NCI-H1048 (cell line): ENCODE measurements at places on chromosomes 7 and 10.

DNA sequence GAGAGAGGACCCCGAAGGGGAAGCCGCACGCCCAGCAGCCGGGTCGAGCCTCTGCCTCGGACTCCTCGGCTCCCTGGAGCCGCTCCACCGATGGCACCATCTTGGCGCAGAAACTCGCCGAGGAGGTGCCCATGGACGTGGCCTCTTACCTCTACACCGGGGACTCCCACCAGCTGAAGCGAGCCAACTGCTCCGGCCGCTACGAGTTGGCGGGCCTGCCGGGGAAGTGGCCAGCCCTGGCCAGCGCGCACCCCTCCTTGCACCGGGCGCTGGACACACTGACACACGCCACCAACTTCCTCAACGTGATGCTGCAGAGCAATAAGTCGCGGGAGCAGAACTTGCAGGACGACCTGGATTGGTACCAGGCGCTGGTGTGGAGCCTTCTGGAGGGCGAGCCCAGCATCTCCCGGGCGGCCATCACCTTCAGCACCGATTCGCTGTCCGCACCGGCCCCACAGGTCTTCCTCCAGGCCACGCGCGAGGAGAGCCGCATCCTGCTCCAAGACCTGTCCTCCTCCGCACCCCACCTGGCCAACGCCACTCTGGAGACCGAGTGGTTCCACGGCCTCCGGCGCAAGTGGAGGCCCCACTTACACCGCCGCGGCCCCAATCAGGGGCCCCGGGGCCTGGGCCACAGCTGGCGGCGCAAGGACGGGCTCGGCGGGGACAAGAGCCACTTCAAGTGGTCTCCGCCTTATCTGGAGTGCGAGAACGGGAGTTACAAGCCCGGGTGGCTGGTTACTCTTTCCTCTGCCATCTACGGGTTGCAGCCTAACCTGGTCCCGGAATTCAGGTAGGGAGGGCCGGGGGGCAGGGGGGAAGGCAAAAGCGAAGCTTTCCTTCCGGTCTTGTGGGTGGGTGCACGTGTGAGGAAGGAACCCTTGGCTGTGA is 973 bp downstream of the GPR158 start:
- DNase-seq = no peak

DNA sequence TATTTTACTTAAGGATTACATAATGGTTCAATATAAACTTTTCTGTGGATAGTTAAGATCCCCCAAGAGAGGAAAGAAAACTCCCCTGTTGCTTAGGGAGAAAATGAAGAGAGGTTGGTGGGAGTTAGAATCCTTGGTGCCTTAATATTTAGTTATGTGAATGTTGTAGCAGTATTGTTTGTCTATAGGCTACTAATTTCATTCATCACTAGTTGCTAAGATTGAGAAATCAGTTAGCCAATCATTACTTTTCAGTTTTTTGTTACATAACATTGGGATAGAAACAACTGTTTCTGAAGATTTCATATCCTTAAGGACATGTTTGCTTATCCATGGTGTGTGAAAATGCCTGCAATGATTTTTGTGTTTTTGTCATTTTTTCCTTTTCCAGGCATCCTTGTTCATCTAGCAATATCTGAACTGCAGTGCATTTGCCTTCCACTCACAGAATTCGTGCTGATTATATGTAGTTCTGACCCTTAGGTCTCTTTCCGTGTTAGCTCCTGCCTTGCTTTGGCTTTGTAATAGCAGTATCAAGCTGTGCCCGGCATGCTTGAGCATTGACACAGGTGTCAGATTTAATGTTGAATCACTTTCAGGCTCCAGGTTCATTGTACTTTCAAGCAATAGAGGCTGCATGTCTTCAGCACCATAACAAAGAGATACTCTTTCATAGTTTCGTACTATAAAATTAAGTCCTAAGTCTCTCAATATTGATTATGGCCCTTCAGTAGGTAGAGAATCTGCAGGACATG is 85.0 kb downstream of the PODXL start:
- no peak for DNase-seq

DNA sequence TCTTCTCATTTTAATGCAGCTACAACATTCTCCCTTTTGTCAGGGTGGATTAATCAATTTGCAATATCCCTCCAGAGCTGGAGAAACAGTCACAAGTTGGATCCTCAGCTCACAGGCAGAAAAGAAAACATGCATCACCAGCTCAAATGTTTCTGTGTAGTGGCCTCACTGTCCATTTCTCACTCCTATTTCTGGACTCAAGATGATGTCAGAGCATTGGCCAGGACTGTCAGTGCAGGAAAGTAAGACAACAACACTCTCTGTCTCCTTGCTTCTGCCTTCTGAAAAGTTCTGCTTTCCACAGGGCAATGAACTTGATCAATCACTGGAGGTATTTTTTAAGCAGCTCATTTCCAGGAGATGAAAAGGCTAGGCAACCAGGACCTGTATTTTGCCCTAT is 8.2 kb upstream of the SVIL start:
- no peak for DNase-seq

- DNase-seq = no peak
These were observed 75.2 kb downstream of the PARD3 start for GRCh38 chr10:34739915-34740314.

- DNase-seq = no peak
These were observed 314.3 kb downstream of the HPSE2 start for GRCh38 chr10:98921316-98921715.

DNA sequence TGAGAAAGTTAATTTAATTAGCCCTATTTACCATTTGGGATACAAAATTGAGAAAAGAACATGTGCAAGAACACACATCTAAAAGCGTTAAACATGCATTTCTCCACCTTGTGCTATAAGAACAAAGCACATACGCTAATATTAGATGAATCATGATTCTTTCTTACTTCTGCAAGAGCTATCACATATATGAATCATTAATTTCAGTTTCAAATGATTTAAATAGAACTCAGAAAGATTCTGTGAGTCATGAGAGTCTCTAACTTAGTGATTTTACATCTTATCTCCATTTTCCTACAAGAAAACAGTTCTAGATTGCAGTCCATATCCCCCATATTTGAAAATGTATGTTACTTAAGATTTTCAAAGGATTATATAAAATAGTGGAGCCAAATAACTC is 173.9 kb downstream of the RNLS start:
- DNase-seq = no peak

DNA sequence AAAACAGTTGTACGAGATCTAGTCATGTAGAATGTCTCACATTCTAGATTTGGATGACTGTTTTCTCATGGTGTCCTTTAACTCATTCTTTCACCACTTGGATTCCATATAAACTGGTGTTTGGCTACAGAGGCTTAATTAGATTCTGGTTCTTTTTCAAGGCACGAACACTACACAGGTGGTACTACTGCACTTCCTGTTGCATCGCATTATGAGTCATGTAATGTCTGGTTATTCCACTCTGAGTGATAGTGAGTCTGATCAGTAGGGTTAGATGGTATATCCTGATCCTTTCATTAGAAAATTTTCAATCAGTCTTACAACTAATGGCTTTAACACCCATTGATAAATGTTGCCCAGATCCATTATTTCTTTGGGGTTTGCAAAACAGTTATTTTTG is 11.2 kb upstream of the AKAP9 start:
- no peak for DNase-seq

GRCh38 chr7:123665157-123665556 is 9.5 kb downstream of the LMOD2 start:
- DNase-seq = no peak

DNA sequence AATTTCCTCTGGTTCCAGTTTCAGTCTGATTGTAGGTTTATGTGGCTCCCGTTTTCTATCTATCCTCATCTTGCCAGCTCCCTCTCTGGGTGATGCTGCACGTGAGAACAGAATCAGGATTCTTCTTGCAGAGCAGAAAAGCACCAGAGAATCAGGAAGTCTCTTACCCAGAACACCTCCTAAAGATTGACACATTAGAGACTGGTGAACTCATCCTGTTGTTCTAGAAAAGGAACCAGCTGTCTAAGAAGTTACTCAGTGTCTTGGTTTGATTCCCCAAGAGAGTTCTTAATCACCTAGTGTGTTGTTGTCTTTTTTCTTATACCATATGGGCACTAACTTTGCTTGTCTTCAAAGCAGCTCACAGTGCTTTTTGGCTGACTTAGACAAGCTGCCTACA is 152.4 kb downstream of the DGKI start:
- DNase-seq = no peak

DNA sequence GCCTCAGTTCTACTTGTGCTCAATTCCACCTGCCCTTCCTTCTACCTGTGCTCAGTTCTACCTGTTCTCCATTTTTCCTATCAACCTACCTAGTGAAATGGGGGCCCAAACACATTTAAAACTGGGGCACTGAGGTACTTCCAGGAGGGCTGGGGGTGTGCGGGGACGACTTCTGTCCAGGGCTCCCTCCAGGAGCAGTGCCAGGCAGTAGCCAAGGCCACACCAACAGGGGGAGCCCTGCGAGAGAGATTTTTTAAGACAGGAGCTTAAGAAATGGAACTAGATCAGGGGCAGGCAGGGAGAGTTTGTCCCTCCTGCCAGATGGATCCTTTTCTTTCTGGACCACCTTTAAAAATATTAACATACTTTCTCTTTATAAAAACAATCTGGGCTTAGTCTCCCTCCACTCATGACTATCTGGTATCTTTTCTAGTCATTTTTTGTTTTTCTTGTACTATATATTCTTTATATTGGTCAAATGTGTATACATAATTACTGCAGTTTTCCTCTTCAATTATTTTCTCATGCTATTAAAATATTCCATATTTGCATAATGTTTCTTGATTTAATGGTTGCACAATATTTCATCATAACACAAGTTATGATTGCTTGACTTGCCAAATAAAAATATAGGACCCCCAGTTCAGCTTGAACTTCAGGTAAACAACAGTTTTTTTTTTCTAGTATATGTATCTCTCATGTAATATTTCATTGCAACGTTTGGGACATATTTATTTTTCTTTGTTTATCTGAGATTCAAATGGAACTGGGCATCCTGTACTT is 47.3 kb upstream of the INSYN2A start:
- DNase-seq = no peak

DNA sequence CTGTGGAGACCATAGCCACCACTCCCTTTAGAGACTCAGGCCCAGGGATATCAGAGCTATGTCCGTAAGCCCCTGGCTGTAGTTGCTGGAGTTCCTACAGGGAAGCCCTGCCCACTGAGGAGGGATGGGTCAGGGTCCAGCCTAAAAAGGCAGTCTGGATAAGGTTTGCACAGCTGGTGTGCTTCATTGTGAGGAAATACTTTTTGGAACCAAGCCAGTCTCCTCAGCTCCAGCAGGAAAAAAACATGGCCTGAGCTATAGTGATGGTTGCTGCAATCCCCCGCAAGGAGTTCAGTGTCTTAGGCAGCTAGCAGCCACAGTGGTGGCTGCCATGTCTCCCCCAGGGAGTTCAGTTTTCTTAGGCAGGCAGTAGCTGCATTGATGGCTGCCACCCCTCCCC is 52.6 kb upstream of the CYP2C8 start:
- no peak for DNase-seq

- no peak for DNase-seq
These were observed 50.3 kb downstream of the FAM53B start for GRCh38 chr10:124693801-124694416.

DNA sequence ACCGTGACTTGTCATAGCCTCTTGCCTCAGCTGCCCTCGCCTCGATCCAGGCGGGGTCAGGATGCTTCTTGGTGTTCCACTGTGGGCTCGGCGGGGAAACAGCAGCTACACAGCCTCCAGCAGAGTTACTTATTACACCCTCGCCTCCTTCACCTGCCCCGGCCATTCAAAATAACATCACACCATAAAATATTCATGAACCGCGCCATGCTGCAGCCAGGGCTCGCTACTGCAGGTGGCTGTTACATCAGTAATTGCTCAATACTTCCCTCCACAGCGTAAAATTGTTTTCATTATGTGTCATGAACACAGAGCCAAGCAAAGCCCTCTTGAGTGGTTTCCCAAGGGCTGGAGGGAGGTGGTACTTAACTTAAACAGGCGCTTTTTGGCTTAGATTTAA is 241.5 kb upstream of the SP8 start:
- no peak for DNase-seq

DNA sequence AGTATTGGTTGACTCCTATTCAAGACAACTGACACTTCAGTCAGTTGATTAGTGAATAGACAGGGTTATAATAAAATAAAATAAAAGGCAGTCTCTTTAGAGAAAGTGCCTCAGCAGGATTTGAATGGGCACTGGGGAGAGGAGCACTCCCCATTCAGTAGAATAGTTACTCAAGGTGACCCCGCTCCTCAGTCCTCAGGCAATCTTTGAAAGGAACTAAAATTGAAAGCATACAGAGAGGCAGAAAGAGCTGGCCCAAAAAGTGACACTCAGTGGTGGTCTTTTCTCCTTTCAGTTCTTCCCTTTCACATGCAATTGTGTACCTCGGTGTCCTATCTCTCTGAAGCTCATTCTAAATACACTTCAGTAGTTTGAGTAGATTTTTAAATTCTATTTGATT is 47.4 kb upstream of the MACC1 start:
- DNase-seq = no peak

GRCh38 chr7:6640246-6640721 is 3.2 kb downstream of the ZNF316 start:
- DNase-seq = peak; percentile 58

GRCh38 chr7:94272821-94273583 is 121.7 kb upstream of the COL1A2 start:
- no peak for DNase-seq

- no peak for DNase-seq
These were observed 4.3 kb downstream of the LHPP start for GRCh38 chr10:124465777-124466488.

DNA sequence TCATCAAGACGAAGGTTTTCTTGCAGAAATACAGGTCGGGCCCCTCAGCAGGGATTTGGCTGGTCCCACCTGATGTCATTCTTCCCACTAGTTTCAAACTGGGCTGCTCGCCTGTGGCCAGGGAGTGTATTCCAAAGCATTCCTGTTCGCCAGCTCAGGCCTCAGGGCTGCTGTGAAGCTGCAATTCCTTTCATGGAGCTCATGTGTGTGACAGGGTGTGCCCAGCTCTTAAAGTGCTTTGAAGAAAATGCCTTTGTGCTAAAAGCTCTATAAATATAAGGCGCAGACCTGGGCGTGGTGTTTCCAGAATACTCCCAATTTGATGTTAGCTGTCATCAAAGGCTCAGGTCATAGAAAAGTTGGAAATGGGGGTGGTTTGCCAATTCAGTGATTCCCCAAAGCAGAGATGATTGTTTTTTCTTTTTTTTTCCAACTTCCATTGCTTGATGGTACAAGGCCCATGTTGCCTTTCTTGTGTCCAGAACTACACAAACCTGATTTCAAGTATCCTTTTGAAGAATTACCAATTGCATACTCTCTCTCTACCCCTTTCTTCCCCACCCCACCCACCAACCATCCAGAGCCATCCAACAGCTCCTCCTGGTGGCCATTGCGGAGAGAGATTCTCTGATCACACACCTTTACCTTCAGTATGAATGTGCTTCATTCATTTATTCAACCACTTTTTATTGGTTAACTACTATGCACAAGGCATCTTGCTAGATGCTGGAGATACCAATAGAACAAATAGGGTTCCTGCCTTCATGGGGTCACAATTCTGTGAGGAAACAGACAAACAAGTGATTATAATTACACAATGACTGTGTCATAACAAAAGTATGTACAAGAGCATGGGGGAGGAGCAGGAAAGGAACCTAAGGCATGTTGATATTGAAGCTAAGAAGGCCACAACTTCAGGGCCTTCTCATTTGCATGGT is 297.3 kb upstream of the LYZL1 start:
- DNase-seq = peak; percentile 61

- no peak for DNase-seq
These were observed 418.9 kb downstream of the MDFIC start for GRCh38 chr7:115340828-115341227.
